ENCODE measurements at places on chromosomes 2 and 18.
A peak's percentile ranks its signal among the peaks of the same experiment; 100 is the strongest.

- no peak for DNase-seq
These were observed 68.2 kb downstream of the LRP2 start for GRCh38 chr2:169294001-169294675.

- no peak for DNase-seq
These were observed 811 bp downstream of the ADD2 start for GRCh38 chr2:70767079-70767698.

- no peak for DNase-seq
These were observed 20.0 kb downstream of the ACVR1 start for GRCh38 chr2:157856187-157856515.

DNA sequence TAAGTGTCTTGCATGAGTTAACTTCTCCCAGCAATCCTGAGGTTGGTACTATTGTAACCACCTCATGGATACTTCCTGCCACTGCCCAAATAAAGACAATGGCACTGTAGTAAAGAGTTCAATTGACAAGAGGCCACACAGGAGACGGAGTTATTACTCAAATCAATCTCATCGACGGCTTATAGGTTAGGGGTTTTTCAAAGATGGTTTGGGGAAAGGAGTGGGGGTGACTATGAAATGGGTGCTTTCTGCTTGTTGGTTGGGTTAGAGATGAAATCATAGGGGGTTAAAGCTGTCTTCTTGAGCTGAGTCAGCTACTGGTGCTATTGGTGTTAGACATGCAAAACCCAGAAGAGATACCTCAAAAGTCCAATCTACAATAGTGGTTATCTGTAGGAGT is 1258.0 kb upstream of the ZEB2 start:
- no peak for DNase-seq

DNA sequence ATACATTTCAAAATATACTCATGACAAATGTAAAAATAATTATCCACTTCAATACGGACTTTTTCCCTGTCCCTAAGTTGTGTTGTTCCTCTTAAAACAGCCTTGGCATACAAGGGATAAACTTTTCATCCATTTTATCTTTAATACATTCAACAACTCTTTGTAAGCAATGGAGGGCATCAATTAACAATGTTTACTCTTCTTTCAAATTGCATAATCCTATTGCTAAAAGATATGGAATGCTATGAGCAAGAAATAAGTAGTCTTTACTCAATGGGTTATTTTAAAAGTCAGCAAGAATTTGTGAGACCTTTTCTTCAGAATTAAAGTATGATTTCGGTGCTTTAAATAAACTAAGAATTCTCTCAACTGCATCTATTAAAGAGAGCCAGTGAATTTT is 41.9 kb downstream of the SCN9A start:
- DNase-seq = no peak

GRCh38 chr2:231489990-231490389 is 25.7 kb upstream of the NCL start:
- DNase-seq = no peak

GRCh38 chr2:241908686-241909420 is 39.3 kb downstream of the RTP5 start:
- DNase-seq = no peak

DNA sequence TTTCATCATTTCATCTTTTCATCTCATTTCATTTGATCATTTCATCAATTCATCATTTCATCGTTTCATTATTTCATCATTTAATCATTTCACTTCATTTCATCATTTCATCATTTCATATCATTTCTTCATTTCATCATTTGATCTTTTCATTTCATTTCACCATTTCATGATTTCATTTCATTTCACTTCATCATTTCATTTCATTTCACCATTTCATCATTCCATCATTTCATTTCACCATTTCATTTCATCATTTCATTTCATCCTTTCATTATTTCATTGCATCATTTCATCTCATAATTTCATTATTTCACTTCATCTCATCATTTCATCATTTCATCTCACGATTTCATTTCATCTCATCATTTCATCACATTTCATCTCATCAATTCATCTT is 127.8 kb downstream of the ANKRD30BL start:
- no peak for DNase-seq

- DNase-seq = no peak
These were observed 28.7 kb upstream of the DCC start for GRCh38 chr18:52311331-52311730.

- DNase-seq = no peak
These were observed 25.4 kb downstream of the EPHA4 start for GRCh38 chr2:221546505-221547225.

- no peak for DNase-seq
These were observed 36.1 kb downstream of the MCFD2 start for GRCh38 chr2:46879511-46879910.

- DNase-seq = no peak
These were observed 42.6 kb downstream of the NFATC1 start for GRCh38 chr18:79438089-79438897.

DNA sequence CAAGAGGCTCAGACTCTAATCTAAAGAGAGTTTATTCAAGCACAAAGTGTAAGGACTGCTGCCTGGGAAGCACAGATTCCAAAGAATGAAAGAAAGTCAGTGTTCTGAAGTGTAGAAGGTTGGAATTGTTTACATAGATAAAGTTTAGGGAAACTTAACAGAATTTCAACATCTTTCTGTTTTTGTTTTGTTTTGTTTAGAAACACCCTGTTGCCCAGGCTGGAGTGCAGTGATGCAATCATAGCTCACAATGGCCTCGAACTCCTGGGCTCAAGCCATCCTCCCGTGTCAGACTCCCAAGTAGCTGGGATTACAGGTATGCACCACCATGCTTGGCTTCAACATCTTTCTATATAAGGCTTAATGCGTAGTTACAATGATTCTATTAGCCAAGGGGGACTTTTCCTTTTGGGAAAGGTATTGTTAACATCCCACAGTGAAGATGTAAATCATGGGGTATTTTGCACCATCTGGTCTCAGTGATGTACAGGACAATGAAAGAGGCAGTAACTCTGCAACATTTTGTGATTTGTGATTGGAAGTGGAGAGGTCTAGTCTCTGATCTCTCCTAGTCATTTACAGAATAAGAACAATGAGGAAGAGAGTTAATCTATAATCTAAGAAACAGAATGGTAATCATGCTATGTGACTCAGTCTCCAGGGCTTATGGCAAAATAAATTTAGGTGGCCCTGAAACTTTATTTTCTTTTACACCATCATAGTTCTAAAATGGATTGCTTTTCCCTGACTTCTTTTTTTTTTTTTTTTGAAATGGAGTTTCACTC is 45.6 kb upstream of the MSH6 start:
- no peak for DNase-seq

GRCh38 chr2:60972889-60973656 is 44.4 kb upstream of the PEX13 start:
- DNase-seq = no peak

GRCh38 chr2:118989481-118989880 is 47.5 kb downstream of the MARCO start:
- no peak for DNase-seq

GRCh38 chr2:45705233-45705632 is 53.8 kb downstream of the PRKCE start:
- DNase-seq = no peak

GRCh38 chr2:237512774-237513466 is 25.9 kb downstream of the MLPH start:
- DNase-seq = peak; percentile 56

- DNase-seq = no peak
These were observed 11.1 kb upstream of the SATB2 start for GRCh38 chr2:199468561-199469513.

DNA sequence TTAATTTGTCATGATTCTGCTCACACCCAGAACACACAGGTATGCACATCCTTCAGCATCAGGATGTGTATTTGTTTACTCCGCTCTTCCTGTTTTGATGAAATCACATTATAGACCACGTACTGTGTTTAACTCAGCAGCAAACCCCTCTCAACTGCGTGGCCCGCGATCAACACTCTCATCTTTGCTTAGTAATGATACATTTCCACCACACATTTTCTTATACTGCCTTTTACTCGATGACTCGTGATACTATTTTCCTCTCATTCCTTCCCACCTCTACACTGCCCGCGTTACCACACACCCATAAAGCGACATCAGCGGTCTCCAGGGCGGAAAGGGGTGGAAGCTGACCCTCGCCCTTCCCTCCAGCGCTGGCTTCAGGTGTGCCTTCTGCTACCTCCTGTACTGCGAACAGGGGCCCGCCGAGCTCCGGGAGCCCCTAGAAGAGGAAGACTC is 1.3 kb downstream of the NETO1 start:
- no peak for DNase-seq

GRCh38 chr2:71001592-71001927 is 6.9 kb upstream of the TEX261 start:
- no peak for DNase-seq

DNA sequence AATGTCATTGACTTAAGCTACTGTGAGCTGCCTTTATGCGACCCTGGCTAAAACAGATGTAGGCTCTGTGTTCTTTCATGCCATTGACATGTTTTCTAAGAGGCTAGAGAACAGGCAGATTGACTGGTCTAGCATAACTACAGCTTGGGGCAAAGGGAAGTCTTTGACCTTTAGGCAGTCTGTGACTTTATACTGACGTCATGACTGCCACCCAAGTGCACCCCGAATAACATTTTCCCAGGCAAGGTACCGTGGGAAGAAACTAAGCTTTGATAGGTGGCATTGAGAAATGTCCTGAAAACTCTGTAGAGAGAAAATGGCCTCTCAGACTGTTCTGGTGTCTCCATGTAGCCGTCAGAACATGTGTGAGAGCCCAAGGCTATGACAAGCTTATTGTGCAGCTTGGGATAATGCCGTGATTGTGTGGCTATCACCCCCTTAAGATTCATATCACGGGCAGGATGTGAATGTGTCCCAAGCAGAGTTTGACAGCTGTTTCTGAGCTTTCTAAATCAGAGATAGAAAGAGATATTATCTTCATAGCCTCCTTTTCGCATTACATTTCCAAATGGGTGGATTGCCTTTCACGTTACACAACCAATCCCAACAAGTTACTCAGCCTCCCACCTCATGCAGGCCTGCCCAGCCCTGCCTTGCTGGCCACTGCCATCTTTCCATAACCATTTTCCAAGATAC is 672.2 kb upstream of the ACVR2A start:
- no peak for DNase-seq

Measured in activated T-helper 1 cell treated with anti-CD3 and anti-CD28 coated beads, Interleukin-2, amount 50 U/mL, for 16 hours (primary cell).